HuH-7 (cell line): ENCODE measurements at places on chromosomes 5 and 9.

DNA sequence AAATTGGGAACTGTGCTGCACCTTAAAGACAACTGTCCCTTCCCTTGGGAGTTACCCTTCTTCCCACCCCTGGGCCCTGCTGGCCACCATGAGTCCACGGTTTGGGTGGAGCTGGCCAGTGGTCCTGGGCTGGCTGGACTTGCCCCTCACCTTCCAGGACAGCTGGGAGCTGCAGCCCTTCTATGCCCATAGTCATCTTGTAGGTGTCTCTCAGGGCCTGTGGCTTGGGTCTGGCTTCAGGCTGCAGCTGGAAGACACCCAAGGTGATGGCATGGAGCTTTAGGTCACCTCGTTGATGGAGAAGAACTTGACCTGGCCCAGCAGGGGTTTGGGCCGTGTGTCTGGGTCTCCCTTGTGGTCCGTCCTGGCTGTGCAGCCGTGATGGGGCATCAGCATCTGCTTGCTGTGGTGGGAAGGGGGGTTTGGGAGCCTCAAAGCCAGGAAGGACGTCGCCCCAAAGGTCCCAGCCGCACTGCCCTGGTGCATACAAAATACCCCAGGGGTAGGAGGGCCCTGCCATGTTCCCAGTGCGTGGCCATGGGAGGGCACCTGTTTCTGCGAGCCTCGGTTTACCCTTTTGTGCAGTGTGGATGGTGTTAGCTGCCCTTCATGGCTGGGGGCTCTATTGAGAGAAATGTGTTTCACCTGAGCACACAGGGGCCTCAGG, 8.9 kb downstream of the WNK2 start:
- DNase-seq = no peak

DNA sequence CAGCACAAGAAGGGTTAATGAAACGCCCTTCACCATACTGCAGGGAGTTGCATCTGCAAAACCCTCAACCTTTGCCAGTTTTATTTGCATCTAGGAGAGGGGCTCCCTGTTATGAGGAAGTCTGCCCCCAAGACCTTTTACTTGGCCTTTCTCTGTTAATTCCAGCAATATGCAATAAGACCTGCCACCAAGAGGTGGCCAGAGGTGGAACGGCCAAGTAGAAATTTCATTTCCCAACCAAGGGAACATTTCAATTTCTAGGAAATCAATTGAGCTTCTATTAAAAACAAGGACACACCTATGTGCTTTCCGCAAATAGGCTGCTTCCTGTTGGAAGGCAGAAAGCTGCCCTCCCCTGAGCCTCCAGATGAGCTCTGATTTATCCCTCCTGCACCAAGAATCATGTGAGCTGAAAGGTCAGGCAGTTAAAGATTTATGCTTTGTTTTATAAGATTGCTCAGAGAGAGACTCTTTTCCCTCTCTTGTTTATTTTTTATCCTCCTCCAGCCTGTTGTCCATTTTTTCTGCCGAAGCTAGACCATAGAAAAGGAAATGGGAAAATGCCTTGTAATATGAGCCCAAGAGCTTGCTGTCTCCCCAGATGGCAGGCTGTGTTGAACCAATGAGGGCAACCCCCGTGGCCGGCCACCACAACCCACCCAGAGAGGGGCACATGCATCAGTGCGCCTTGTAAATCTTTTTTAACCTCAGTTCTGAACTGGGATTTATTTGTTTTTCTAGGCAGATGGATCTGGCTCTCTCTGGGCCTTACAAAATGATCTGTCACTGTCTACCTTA, 572.8 kb downstream of the TLE1 start:
- no peak for DNase-seq

- DNase-seq = no peak
Observed at GRCh38 chr5:50647726-50648125, 18.7 kb upstream of the PARP8 start.

DNA sequence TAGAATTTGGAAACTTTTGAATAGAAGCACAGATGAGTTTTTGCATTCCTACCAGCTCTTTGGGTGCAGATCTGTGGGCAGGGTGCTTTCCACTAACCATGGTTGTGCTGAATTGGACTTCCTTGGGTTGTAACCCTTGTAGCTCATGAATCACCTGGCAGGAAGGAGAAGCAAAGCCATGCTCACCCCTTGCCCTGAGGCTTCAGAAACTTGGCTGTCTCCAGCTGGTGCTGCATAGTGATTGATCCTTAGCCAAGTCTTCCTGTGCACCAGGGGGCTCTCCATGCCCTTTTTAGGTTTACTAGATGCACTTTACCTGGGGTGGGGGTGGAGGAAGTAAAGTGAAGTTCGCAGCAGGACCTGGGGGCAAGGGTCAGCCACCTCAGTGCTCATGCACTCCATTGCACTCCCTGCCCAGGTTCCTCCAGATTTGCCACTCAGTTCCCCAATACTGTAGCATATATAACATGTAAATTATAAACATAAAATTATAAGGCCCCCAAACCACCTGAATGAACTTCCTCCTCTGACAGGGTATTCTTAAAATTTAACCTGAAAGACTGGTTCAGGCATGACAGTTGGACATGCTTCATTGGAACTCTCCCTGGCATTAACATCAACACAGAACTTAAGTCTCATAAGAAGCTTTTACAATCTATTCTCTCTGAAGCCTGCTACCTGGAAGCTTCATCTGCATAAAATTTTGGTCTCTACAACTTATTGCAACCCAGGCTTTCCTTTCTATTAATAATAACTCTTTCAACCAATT, 25.8 kb upstream of the IFNA14 start:
- no peak for DNase-seq

- no peak for DNase-seq
Observed at GRCh38 chr5:137290373-137290772, 208.8 kb downstream of the SPOCK1 start.

GRCh38 chr9:13352451-13352979, 73.0 kb upstream of the MPDZ start:
- DNase-seq = no peak

- no peak for DNase-seq
Observed at GRCh38 chr9:98547606-98548005, 161.1 kb downstream of the GABBR2 start.

GRCh38 chr5:132498152-132498551, 7.6 kb upstream of the IRF1 start:
- DNase-seq = no peak

- no peak for DNase-seq
Observed at GRCh38 chr9:93127395-93127911, 6.6 kb downstream of the NINJ1 start.

GRCh38 chr9:123925161-123925560, 4.8 kb downstream of the DENND1A start:
- DNase-seq = no peak

DNA sequence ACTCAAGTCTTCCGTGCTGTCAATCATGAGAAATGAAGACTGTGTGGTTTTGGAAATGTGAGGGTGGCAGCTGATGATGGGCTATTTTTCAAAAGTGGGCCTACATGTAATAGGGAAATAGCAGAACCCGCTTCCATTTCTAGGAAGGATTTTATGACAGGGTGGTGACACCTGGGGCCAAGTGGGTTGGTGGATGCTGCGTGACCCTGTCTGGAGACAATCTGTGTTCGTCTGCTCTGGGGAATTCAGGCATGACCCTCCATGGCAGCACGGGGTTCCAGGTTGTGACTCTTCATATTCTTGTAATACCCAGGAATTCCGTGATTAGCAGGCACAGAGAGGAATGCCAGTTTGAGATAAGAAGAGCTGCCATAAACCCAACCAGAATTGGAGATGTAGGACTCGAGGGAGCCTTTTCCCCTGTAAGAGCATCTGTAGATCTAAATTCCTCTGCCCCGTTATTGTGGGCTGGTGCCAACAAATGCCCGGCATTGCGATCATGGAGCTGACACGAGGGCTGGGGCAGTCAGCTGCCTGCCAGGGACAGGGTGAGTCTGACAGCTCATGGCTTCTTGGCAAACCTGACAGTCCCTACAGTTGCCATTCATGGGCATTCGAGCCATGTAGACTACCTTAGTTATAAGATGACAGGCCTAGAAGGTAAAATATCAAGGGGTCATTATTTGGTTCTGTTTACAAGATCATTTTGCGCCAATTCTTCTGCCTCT, 279.7 kb downstream of the GADD45G start:
- no peak for DNase-seq

DNA sequence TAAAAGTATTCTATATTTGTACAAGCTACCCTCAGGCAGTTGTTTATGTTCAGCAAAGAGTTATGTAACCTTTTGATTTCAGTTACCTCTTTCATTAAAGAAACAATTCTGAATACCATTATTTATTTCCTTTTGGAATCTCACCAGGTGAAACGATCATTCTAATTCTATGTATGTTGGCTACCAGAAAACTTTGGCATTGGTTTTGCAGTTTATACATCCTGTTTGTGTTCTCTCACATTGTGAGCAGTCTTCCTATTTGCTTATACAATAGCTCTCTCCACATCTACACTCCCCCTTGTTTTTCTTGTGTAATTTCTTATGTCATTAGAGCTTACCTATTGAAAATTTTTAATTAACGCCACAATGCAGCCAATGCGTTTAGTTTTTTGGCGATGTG, 276.0 kb upstream of the MPDZ start:
- DNase-seq = no peak

DNA sequence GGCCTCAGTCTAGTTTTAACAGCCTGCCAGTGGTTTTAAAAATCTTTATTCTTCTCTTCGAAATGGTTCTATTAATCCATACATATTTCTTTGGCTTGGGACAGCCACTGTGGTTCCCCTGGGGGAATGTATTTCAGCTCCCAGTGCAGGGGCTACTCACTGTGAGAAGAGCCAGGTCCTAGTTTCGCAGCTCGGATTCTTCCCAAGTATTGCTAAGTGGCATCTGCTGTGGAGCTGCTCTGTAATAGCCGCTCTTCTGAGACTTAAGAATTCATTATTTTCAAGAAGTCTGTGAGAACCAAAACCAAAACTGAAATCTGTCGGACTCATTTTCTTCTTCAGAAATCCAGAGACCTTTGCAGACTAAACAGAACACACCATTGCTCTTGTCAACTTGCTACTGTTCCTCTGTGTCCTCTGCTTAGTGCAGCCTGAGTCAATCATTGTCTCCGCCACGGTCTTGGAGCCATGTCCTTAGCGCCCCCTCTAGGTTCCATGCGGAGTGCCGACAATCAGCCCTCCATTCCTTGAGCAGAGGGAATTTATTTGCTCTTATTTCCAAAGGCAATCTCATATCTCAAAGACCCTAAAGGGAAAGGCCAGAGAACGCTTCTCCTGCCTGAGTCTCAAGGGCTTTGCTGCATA, 478.2 kb downstream of the SPATA31D1 start:
- DNase-seq = peak; percentile 21

DNA sequence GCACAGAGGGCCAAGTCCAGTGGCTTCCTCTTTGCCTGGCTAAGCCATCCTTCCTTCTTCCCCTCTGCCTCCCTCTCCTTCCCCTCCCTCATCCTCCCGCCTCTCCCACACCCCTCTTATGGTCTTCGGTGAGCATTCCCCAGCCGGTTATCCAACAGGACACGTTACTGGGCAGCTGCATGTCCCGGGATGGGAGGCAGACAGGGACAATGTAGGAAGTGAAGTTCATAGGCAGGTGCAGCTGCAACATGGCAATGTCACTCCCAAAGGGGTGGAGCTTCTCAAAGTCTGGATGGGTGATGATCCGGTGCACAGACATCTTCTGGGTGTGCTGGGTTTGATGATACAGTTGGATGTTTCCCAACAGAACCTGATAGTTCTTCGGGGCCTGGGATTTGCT, 71.4 kb upstream of the SPTLC1 start:
- DNase-seq = no peak

- DNase-seq = no peak
Observed at GRCh38 chr9:70580606-70581195, 166.2 kb upstream of the KLF9 start.

DNA sequence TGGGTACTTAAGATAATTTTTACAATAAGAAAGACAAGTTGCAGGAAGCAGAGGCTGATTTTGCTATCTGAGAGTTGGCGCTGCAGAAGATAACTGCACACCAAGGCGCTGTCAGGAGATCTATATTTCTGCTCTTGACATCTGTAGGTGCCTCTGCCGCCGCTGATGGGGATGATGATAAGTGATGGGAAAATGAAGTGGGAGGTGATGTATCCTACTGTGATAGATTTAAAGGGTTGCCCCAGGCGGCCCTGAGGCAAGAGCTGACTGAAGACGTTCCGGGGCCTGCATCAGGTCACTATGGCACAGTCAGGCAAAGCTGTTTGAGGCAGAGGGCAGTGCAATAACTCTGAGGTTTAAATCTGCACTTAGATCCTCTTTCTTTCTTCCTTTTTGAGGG, 78.1 kb downstream of the SNCAIP start:
- no peak for DNase-seq

GRCh38 chr9:117739624-117740347, 35.6 kb downstream of the TLR4 start:
- no peak for DNase-seq

GRCh38 chr5:109588281-109589035, 101.3 kb upstream of the MAN2A1 start:
- DNase-seq = no peak

DNA sequence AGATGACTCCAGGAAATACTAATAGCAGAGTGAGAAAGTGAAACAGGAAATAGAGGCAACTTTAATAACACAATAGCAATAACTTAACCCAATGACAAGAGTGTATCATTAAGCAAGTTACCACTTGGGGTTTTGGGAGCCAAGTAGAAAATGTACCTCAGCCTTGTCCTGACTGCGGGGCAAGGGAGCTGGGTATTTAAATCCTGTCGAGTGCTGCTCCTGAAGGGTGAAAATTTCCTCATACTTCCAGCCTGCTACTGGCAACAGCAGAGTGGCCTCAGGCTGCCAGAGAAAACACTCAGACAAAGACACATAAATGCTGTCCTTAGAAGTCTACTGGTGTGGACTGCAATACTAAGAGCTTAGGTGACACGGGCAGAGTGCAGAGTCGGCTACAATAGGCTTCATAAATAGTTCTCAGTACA, 112.5 kb upstream of the EMB start:
- no peak for DNase-seq

DNA sequence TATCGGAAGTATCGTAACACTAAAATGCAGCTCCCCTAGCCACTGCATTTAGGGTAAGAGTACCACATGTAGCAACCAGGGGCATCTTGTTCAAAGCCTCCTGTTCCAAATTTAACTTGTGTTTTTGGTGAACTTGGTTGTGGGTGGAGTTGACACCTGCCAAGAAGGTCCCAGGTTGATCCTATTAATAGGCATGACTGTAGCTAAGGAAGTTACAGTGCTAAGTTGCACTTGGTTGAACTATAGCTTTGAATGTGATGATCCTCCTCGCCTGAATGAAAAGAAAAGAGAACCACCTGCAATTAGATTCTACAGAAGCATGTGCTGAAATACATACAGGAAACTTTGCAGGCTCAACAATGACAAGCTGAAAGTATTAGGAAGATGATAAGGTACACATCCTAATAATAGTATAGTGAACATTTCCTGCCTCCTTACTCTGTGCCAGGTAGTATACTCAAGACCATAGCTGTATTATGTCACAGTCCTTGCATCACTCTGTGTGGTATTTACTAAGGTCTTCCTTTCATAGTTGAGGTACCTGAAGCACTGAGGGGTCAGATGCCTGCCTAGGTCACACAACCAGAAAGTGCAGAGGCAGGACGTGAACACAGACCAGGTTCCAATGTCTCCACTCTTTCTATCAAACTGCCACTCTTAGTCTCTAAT, 64.5 kb upstream of the PIP5K1B start:
- DNase-seq = no peak

- no peak for DNase-seq
Observed at GRCh38 chr5:5298068-5298633, 124.3 kb upstream of the ICE1 start.

- DNase-seq = no peak
Observed at GRCh38 chr5:124332273-124332672, 414.2 kb downstream of the ZNF608 start.
